ENCODE measurements at places on chromosomes 3 and 15. TPM values are rescaled to one million over a fixed set of nuclear protein-coding genes. Genes with fewer than 3 reads are reported as not detected.
A peak's percentile ranks its signal among the peaks of the same experiment; 100 is the strongest.

DNA sequence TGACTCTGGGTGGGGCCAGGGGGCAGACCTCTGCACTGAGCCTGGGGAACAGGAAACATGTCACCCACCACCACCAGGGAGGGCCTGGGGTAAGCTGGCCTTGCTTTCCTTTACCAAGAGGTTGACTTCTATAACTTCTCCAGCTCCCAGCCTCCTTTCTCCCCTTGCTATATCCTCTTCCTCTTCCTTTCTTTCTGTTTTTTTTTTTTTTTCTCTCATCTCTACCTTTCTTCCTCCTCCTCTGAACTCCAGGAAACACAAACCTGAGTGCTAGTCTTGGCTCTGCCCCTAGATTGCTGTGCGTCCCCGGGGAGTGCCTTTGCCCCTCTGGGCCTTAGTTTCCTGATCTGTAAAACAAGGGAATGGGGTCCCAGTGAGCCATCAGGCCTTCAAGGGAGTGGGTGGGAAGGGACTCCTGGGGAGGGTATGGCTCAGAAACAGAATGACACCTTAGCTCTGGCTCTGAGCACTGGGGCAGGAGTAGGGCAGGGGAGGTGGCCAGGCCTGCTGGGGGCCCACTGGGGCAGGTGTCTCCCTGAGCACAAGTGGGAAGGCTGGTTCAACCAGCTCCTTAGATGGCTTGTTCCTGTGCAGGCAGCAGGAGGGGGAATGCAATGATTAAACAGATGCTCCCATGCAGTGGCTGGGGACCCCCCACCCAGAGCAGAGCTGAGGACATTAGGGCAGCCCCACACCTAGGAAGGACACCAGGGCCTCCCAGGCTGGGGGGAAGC, 4.3 kb downstream of the SNX33 start:
- DNase-seq, result no peak

COL6A6 gene
- total RNA-seq, result 0.83 TPM

- no peak for DNase-seq
Observed at GRCh38 chr3:128040660-128041059, 11.6 kb upstream of the SEC61A1 start.

DNA sequence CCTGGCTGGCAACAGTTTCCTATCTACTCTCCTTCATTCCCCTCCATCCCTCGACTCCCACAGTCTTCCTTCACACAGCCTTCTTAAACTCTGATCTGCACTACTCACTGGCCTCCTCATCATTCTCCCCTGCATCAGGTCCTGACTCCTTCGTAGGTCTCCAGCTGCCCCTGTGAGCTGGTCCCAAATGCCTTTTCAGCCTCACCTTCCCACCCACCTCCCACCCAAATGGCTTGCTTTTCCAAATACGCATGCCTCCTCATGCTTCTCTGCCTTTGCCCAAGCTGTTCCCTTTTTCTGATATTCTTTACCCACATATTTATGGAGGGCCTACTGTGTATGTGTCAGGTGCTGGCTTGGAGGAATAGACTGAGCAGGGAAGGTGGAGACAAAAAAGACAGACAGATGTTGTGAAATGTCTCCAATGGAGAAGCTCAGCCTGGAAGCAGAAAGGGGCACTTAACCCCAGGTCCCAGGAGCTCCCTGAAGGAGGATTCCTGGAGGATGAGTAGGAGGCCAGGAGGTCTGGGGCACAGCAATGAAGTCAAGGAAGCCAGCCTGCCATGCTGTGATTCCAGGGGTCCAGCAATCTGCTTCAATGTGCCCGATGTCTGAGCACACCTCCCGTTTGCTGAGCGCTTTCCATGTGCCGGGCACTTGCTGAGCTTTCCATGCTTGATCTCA, 252.2 kb downstream of the SHQ1 start:
- no peak for DNase-seq

- DNase-seq, result no peak
Observed at GRCh38 chr3:179247289-179248015, 3.5 kb downstream of the KCNMB3 start.

RAB6B gene
- 0.51 TPM for total RNA-seq

DNA sequence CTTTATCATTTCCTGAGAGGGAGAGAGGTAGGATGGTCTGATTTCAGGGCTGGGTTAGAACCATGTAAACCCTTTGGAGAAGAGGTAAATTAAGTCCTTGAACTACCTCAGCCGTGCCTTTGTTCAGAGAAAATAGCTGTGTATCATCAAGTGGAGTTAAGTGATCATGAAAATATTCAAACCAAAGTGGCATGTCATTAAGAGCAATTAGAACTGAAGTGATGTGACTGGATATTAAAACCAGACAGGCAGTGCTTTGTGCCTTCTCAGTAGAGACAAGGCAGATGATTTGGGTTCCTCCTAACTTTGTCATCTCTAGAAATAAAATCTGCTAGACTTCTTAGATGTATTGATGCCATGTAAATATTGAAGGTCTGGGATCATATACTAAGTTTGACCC, 171.5 kb downstream of the IL5RA start:
- DNase-seq, result no peak

- DNase-seq, result no peak
Observed at GRCh38 chr3:195853996-195854395, 42.3 kb upstream of the MUC4 start.

GRCh38 chr3:14518893-14519292, 21.2 kb downstream of the GRIP2 start:
- no peak for DNase-seq

LMOD3 gene
- total RNA-seq, result 0.51 TPM

- peak; percentile 21 for DNase-seq
Observed at GRCh38 chr3:78724859-78725258, 1042.9 kb downstream of the ROBO1 start.

DNA sequence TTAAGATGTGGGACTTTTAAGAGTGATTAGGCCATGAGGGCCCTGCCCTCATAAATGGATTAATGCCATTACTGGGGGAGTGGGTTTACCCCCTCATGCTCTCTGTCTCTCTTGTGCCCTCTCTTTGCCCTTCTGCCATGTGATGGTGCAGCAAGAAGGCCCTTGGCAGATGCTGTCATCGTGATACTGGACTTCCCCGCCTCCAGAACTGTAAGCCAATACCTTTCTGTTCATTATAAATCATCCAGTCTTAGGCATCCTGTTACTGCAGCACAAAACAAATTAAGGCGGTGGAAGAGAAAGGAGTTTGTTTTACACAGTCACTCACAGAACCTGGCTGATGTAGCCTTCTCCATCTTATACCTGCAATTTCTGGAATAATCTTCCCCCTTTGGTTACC, 360.3 kb upstream of the TBL1XR1 start:
- DNase-seq, result no peak

GRCh38 chr15:75578173-75578947, 755 bp downstream of the PTPN9 start:
- peak; percentile 22 for DNase-seq

ATP13A4 gene
- under 0.01 TPM for total RNA-seq

EFL1 gene
- 21.8 TPM for total RNA-seq

DNA sequence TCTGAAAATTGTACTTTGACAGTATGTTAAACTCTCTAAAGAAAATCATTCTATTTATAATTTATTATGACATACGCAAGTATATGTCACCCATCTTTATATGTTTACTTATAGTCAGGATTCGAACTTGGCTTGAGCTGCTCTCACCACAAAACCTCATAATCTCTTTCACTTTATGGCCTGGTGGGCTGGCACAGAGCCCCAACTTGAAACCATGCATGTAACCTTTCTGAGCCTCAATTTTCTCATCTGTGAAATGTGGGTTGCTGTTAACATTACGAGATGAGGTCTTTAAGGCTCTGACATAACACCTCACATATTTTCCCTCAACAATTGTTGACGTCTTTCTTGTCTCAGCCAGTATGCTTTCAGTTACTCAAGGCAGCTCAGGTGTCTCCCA, 69.4 kb upstream of the PFN2 start:
- DNase-seq, result no peak

ZPLD1 gene
- 0.17 TPM for total RNA-seq

- peak; percentile 77 for DNase-seq
Observed at GRCh38 chr3:24688446-24689148, 193.9 kb upstream of the THRB start.

CIB2 gene
- total RNA-seq, result 3.1 TPM

DNA sequence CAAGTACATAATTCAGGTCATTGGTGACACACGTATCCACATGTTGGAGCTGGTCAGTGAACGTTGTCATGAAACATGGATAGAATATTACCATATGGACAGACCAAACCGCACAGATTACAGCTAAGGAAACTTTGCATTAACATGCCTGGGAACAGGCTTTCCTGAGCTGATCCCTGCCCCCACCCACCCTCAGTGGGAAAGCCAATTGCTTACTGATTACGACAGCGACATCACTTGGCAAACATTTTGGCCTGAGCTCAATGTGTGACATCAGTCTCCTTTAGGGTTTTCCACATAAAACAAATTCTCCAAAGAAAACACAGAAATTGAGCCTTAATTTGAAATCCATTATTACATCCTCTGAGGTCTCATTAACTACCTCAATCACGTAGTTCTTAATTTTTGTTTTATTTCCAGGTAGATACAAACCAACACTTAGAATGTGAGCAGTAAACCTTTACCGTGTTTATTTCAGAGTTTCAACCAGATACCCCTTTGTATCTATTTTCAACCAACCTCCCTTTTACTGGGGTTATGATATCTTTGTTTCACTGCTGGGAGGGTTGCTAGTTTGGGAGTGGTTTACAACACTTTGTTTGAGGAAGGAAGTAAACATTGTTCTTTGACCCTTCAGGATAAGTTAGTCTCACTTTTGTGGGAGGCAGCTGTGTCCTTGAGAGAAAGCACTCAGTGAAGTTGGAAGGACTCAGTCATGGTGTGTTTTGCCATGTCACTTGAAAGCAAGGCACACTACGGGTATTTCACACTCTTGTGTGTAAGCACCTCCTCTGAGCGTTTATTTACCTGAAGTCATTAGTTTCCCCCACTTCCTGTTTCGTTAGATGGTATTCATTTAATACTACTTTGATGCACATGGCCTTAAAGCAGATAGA, 103.1 kb downstream of the CMSS1 start:
- DNase-seq, result peak; percentile 72

TMEM62 gene
- 20.8 TPM for total RNA-seq

AHSG gene
- total RNA-seq, result not detected

MEIS2 gene
- total RNA-seq, result 31.0 TPM

DNA sequence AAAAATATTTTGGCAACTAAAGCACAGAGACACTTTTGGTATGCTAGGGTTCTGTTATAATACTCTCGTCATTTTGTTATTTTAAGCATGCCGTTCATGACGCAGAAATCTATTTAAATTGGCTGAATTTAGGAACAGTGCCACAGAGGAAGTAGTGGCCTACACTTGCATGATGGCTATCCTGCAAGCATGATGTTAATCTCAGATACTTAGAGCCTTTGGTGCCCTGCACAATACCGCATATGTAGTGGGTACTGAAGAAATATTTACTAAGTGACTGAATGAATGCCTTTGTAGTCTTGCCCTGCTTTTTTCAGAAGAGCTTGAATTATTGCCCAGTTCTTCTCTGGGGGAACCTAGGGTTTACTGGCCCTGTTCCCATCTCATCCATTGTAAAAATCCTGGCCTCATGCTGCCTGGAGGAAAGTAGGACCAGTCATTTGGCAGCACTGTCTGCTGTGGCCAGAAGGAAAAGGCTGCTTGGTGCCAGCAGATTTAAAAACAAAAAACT, 79.0 kb downstream of the SERPINI1 start:
- DNase-seq, result peak; percentile 81

ALPK3 gene
- 0.50 TPM for total RNA-seq

DNA sequence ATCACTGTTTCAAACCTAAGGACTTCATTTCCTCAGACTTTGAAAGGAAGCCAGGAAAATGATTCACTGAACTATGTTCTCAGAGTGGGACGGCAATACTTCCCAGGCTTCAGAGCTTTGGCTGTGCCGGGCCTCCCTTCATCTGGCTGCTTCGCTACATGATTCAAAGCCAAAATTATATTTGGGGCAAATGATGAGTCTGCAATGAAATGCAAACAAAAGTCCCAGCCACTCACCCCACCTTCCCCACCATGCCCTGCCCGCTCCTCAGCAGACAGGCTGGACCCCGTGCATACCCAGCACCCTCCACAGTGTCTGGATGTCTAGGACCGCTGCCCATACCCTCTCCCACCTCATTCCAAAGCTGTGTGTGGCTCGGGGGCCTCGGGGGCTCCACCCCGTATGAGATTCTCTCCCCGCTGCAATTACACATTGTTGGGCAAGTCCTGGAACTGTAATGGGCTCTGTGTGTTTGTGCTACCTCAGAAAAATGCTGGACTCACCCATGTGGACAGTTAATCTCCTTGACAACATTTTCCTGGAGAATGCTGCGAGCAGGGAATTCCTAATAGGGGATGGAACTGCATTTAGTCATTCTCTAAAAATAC, 32.2 kb downstream of the ATP10A start:
- peak; percentile 95 for DNase-seq

TMCO5A gene
- total RNA-seq, result not detected

- DNase-seq, result peak; percentile 96
Observed at GRCh38 chr3:170869645-170870593, at the start of gene RPL22L1. Gene RPL22L1 (minus strand): TSS chr3:170870195. CDS start chr3:170870167, 28 bp downstream.

- no peak for DNase-seq
Observed at GRCh38 chr15:100113351-100114080, 228.3 kb downstream of the ADAMTS17 start.

DNA sequence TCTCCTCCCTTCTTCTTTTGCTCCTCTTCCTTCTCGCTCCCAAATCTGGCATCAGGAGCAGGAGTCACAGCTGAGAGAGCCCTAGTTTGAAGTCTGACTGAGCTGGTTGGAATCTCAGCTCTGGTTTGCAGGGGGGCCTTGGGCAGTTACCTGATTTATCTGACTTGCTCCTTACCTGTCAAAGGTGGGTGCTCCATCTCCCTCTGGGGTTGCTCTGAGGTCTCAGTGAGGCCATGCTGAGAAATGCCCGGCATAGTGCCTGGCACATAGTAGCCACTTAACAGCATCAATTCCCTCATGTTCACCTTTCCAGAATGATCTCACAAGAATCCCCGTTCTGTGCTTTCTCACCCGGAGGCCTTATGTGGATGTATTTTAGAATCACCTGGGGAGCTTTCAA, 121.2 kb upstream of the CTDSPL start:
- DNase-seq, result no peak

HTR3E gene
- total RNA-seq, result not detected

GRCh38 chr3:126464494-126464893, 11.2 kb downstream of the ZXDC start:
- DNase-seq, result no peak

- DNase-seq, result peak; percentile 58
Observed at GRCh38 chr3:124142389-124142970, 150.6 kb upstream of the ROPN1 start.

TNIK gene
- 39.3 TPM for total RNA-seq

CHAC1 gene
- total RNA-seq, result 33.1 TPM

FMN1 gene
- total RNA-seq, result 27.7 TPM

DNA sequence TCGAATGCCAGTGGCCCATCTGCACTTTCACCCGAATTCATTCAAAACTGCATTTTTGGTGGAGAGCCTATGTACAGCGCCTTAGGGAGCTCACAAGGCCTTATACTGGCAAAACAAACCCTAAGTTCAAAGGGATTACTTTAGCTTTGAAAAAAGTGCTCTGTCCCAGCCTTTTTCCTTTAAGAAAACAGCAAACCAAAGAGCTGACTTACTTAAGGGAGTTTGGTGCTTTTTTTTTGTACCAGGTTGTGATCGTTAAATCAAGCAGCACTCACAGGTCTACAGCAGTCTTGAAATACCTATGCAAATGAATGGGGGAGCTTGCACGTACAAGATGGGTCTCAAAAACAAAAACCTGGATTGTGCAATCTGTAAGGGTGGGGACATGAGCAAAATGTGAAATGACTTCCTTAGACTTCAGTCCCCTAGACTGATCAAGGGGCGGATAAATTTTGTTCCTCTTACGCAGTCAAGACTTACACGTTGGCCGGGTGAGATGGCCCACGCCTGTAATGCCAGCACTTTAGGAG, 11.6 kb upstream of the PIK3CB start:
- no peak for DNase-seq

TRIM59 gene
- total RNA-seq, result 15.2 TPM

GRCh38 chr3:56629451-56629850, 53.6 kb downstream of the TASOR start:
- DNase-seq, result no peak
